ENCODE measurements at places on chromosomes 7 and 10.

DNA sequence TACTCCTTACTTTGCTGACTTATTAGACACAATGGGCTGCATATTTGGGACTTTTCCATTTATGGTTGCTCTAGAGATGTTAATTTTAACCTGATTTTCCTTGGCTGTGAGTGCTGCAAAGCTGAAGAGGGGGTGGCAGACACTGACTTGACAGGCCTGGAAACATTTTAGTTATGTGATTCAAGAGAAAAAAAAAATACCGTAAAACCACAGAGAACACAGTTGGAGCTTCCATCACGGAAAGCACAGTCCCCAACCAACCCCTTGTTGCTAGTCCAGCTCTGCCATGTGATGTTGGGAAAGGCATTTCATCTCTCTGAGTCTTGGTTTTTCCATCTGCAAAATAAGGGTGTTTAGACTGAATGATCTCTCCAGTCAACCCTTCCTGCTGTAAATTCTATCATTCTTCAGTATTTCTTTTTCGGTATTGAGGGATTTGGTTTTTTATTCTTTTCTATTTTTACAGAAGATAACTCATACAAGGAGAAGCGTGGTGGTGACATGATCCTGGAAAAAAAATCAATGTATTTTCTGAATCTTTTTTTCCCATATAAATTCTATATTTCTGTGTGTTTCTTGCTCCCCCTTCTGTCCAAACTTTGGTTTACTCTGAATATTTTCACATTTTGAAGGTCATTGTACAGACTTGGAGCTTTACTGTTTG, 246.1 kb downstream of the REEP3 start:
- no peaks in the 10 kb centered on the region for H3K27me3 ChIP-seq
- no peaks in the 10 kb centered on the region for H3K36me3 ChIP-seq

- no peaks in the 10 kb centered on the region for H3K27me3 ChIP-seq
- peaks cover 20% of the 10 kb centered on the region for H3K36me3 ChIP-seq
- no peaks in the 10 kb centered on the region for H3K4me1 ChIP-seq
- H3K27ac ChIP-seq = no peak overlapping the region
Observed at GRCh38 chr7:157397036-157397720, 60.4 kb downstream of the DNAJB6 start.

- H3K4me3 ChIP-seq = no peak overlapping the region
- H3K36me3 ChIP-seq = no peaks in the 10 kb centered on the region
- H3K27me3 ChIP-seq = no peaks in the 10 kb centered on the region
- DNase-seq = no peak
- H3K4me1 ChIP-seq = peaks cover 3% of the 10 kb centered on the region
Observed at GRCh38 chr7:51126813-51127617, 189.6 kb downstream of the COBL start.

DNA sequence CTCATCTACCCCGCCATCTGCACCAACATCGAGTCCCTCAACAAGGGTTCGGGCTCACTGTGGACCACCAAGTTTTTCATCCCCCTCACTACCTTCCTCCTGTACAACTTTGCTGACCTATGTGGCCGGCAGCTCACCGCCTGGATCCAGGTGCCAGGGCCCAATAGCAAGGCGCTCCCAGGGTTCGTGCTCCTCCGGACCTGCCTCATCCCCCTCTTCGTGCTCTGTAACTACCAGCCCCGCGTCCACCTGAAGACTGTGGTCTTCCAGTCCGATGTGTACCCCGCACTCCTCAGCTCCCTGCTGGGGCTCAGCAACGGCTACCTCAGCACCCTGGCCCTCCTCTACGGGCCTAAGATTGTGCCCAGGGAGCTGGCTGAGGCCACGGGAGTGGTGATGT, 34.6 kb upstream of the CDH23 start:
- H3K36me3 ChIP-seq = peaks cover 10% of the 10 kb centered on the region
- no peaks in the 10 kb centered on the region for H3K27me3 ChIP-seq
- no peaks in the 10 kb centered on the region for H3K4me1 ChIP-seq
- DNase-seq = no peak
- H3K27ac ChIP-seq = no peak overlapping the region

DNA sequence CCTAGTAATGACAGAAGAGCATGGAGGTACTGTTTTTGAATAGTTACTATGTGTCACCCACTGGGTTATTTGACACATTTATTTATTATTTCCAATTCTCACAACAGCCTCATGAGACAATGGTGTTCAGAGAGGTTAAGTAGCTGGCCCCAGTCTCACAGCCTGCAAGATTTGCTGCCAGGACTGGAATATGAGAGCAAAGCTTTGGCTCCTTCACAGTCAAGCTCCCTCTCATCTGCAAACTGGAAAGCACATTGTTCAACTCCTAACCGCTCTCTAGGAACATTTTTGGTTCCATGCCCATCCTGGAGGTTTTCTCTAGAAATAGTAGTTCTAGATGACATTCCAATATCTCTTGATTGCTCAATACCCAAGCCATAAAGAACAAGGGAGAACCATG, 75.5 kb upstream of the CXCL12 start:
- no peak for DNase-seq
- H3K27ac ChIP-seq = no peak overlapping the region
- no peak overlapping the region for H3K4me3 ChIP-seq
- H3K36me3 ChIP-seq = no peaks in the 10 kb centered on the region

GRCh38 chr7:135811506-135811905, 62.9 kb upstream of the FAM180A start:
- no peak overlapping the region for H3K27ac ChIP-seq
- no peak overlapping the region for H3K4me3 ChIP-seq
- H3K36me3 ChIP-seq = no peaks in the 10 kb centered on the region
- no peaks in the 10 kb centered on the region for H3K27me3 ChIP-seq
- no peak for DNase-seq
- no peaks in the 10 kb centered on the region for H3K4me1 ChIP-seq

All from effector memory CD4-positive, alpha-beta T cell (primary cell).